ENCODE measurements at places on chromosomes 12 and 14.

- DNase-seq, result no peak
These were observed 56.8 kb downstream of the SSH1 start for GRCh38 chr12:108800591-108800990.

DNA sequence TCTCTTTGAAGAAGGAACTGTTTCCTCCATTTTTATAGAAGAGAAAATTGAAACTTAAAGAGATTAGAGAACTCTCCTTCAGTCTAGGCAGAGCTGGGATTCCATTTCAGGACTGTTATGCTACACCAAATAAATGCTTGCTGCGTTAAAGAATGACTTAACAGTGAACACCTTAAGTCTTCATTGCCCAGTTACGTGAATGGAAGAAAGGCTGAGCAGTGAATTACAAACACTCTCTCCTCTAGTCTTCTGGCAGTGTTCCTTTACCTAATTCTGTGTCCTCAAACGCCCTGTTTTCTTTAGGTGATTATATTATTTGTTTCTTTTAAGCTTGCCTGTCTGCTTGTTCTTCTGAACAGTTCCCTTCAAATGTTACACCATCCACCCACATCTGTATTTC, 59.7 kb downstream of the RCOR1 start:
- no peak for DNase-seq

GRCh38 chr12:27937768-27938167, 34.8 kb downstream of the PTHLH start:
- no peak for DNase-seq

- no peak for DNase-seq
These were observed 4.8 kb downstream of the TMEM229B start for GRCh38 chr14:67483579-67484285.

DNA sequence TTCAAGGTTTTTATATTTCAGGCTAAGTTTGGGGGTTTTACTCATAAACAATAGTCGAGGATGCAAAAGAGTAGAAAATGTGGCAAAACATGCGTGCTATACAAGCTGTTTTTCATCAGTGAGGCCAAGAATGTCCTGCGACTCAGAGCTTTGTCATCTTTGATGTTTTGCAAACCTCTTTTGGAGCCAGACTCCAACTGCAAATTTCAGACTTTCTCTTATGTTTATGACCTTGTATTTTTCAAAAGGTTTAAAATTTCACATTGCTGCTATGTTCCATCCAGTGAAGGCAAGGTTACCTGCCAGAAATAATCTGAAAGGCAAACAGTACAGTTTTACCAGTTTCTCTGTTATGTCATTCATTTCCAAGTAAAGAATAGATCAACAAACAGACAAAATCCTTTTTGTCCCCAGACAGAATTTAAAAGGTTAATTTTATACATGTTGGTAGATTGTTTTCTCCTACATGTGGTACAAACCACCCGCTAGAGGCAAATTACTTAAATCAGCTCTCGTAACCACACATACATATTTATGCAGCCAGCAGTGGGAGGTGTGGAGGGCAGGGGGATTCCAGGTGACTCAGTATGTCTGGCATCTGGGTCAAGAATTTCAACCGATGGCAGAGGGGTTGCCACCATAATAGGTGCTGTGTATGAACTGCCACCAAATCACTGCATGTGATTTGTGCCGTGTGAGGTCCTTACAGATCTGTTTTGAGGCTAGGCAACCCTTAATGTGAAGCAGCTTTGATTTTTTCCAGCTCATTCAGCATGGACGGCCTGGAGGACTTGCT, 119.8 kb upstream of the CPM start:
- no peak for DNase-seq

GRCh38 chr12:53051058-53051880, 1.4 kb downstream of the TNS2 start:
- DNase-seq, result no peak

- no peak for DNase-seq
These were observed 64.8 kb upstream of the TMEM260 start for GRCh38 chr14:56514663-56515371.

DNA sequence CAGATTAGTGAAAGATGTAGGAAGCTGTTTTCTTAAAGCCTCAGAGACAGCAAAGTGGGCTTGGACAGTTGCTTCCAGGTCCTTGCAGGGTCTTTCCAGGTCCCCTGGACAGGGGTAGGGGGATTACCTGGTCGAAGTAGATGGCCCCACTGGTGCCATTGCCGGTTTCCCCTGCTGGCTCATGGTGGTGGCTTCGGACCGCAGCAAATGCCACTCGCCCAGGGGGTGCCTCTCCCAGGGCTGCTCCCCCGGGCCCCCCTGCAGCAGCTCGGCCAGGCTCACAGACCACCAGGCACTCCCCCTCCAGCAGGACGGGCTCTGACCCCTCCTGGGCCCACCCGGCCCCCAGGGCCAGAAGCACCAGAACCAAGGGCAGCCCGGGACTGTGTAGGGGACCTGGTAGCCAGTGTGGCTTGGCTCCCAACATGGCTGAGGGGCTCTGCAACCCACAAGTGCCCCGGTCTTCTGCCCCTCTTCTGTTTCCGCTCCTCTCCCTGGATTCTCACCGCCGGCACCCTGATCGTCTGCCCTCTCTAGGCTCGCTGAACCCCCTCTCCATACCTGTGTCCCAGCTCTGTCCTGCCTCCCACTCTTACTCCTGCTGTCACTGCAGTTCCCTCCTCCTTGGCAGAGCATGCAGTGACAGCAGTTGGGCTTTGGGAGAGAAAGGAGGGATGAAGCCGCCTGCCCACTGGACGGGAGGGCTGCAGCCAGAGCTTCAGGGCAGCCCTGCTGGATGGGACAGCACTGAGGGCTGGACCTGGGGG, 657 bp downstream of the CBLN3 start:
- no peak for DNase-seq

- DNase-seq, result no peak
These were observed 87.4 kb upstream of the SLC38A2 start for GRCh38 chr12:46459861-46460545.

DNA sequence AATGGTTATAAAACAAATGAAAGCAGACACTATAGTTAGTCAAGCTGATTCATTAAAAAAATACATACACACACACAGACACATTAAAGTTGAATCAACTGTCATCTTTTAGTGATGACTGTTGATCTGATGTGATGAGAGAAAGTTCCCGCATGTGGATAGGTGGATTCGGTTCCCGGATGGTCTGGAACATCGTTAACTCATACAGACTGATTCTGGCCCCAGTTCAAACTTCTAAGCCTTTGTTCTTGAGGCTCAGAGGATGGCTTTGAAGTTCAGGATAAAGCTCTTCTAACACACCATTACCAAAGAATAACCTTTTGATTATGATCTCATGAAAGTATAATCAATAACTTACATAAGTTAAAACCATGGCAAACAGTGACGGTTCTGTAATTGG, 27.5 kb downstream of the WIF1 start:
- DNase-seq, result no peak

DNA sequence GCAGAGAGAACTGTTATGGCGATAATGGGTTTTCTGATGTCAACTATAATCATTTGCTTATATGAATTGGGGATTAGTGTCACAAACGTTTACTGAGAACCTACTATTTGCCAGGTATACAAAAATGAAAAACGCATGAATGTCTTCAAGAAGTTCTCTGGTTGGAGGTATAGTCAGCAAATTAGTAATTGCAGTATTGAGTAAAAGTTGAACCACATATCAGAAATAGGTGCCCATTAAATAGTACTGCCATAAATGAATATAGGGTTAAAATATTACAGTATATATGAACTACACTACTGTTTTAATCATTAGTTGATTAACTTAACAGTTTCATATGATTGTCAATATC, 60.0 kb downstream of the PTPRB start:
- no peak for DNase-seq

GRCh38 chr14:44372807-44373489, 134.1 kb downstream of the FSCB start:
- DNase-seq, result no peak

- DNase-seq, result no peak
These were observed 39.9 kb upstream of the G2E3 start for GRCh38 chr14:30518867-30519560.

DNA sequence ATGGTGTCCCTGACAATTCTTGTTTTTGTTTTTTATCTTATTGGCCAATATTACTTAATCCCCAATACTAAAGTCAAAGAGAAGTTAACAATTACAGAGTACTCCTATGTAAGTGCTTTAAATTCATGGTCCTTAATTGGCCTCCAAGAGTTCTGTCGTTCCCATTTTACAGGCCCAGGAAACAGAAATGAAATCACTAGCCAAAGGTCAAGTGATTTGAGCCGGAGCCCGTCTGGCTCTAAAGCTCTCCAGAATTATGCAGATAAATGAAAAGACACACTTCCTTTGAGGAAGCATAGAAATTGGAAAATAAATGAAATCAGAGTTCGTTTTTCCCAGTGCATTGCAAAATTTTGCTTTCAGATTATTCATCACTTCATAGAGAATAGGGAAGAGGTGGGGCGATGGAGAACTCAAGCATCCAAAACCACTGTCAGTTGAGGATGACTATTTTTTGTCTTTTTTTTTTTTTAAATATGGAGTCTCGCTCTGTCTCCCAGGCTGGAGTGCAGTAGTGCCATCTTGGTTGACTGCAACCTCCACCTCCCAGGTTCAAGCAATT, 78.5 kb downstream of the MAP1LC3B2 start:
- DNase-seq, result no peak

DNA sequence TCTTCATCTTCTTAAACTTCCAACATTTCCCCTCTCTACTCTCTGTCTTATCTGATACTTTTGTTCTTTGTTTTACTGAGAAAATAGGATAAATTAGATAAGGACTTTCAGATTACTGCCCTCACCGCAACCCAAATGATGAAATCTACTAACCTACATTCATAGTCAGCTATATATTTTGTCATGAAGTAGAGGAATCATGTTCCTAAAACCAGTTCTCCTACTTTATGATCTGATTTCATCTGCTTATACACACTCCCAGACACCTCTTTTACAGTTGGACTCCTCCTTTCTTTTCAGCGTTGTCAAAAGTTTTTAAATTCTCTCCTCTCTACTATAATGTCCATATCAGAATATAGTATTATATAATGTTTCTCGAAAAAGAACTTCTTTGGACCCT, 29.7 kb downstream of the MGAT4C start:
- DNase-seq, result no peak

- no peak for DNase-seq
These were observed 20.7 kb downstream of the FAIM2 start for GRCh38 chr12:49882851-49883464.

- no peak for DNase-seq
These were observed 94.3 kb downstream of the LRRC74A start for GRCh38 chr14:76920331-76921087.

DNA sequence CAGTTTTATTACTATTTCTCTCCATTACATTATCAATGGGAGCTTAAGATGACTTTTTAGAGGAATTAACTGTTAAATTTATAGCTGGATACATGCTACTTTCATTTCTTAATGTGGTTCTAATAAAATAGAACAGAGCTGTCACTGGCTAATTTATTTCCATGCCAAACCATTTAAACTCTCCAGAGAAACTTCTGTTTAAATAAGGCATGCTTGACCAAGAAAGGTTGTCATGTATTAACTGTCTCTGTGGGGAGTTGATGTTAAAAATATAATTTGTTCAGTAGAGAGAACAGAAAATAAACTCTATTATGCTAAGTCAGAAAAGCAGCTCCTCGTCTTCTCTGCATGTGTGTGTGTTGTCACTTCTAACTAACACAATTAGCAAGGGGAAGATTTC, 447.4 kb downstream of the SLC16A7 start:
- no peak for DNase-seq

GRCh38 chr14:30330033-30330432, 228.9 kb upstream of the G2E3 start:
- DNase-seq, result no peak

DNA sequence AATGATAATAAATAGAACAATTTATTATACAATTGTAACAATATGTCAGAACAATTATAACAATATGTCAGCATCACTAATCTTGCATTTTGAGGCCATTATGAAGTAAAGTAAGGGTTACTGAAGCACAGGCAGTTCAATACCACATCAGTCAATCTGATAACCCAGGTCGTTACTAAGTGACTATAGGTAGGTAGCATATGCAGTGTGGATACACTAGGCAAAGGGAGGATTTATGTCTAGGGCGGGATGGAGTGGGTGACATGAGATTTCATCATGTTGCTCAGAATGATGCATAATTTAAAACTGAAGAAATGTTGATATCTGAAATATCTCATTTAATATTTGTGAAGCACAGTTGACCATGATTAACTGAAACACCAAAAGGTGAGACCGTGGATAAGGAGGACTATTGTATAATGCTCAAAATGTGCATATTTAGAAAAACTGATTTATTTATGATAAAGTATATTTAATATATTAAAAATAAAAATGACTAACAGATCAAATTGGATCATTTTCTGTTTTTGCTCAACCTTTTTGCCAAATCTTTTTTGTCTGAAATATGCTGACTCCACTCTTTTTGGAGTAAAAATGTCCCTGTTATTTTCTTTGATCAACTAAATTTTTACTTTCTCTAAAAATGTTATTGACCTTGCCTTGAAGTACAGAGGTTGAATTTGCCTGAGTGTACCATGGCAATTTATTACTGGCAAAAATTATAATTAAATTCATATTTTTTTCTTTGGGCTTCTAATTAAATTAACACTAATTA, 1189.4 kb upstream of the USP15 start:
- no peak for DNase-seq

DNA sequence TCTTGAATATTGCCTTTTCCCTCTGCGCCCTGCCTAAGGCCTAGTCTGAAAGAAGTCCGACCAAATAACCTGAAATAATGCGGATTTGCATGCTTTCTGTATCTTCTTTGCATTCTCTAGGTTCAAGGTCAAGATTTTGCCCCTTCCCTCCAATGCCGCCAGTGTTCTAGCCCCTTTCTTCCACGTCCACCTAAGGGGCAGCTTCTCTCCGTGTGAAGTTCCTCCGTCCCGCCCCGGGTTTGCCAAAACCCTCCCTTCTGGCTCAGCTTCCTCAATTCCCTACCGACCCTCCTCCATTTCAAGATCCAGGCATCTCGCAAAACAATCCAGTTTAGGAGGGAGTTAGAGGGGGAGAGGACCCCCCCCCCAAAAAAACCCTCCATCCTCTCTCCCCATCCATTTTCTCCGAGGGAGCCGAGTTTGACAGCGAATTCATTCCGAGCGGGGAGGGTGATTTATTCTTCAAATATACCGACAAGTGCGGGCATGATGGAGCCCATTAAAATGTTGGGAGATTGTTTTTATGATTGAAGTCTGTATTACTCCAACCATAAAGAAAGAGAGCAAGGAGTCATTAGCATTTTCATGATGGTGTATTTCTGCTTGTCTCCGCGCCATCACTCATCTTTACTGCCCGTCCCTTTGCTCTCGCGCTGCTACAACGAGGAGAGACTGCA, 20.9 kb upstream of the ATP5MC2 start:
- DNase-seq, result no peak

GRCh38 chr12:104707194-104707593, 250.4 kb downstream of the CHST11 start:
- no peak for DNase-seq

GRCh38 chr12:133233006-133233405, 2.7 kb downstream of the ANHX start:
- no peak for DNase-seq

DNA sequence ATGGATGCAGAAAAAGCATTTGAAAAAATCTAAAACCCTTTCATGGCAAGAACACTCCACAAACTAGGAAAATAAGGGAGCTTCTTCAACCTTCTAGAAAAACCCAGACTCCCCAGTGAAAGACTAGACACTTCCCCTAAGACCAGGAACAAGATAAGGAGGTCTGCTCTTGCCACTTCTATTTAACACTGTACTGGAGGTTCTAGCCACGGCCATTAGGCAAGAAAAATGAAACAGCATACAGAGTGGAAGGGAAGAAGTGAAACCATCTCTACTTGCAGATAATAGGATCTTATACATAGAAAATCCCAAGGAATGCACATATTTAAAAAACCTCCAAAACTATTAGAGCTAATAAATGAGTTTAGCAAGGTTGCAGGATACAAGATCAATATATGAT, 42.3 kb downstream of the CHGA start:
- DNase-seq, result no peak

Measured in stimulated activated CD8-positive, alpha-beta memory T cell treated with anti-CD3 and anti-CD28 coated beads, Interleukin-15, amount 100 ng/mL, for 4 hours (primary cell).